ENCODE measurements at places on chromosomes 12 and 14. TPM values are rescaled to one million over a fixed set of nuclear protein-coding genes. Genes with fewer than 3 reads are reported as not detected.

ZFP36L1 gene
- total RNA-seq = 393 TPM

TRIM9 gene
- 1.7 TPM for total RNA-seq

LPAR5 gene
- total RNA-seq = 13.6 TPM

DEPDC4 gene
- 1.4 TPM for total RNA-seq

CMKLR1 gene
- total RNA-seq = 5.2 TPM

PPP1R1A gene
- 1.1 TPM for total RNA-seq
